SJCRH30 (cell line): ENCODE measurements at places on chromosomes 1 and 21. TPM values are rescaled to one million over a fixed set of nuclear protein-coding genes. Genes with fewer than 3 reads are reported as not detected.

GRCh38 chr1:199083680-199084079 lies 444.8 kb downstream of the PTPRC start:
- no peaks in the 10 kb centered on the region for H3K27me3 ChIP-seq
- DNase-seq, result peak; percentile 8
- no peak overlapping the region for H3K4me3 ChIP-seq
- H3K4me1 ChIP-seq, result peaks cover 14% of the 10 kb centered on the region
- H3K27ac ChIP-seq, result peak overlapping the region; percentile 20; the same call in 1 of the 2 replicates

- H3K27ac ChIP-seq, result no peak overlapping the region
- H3K27me3 ChIP-seq, result no peaks in the 10 kb centered on the region
Measured at GRCh38 chr1:155071701-155072100, 6.9 kb upstream of the EFNA3 start.

GRCh38 chr1:239288820-239289554 lies 97.4 kb upstream of the CHRM3 start:
- no peaks in the 10 kb centered on the region for H3K36me3 ChIP-seq
- no peaks in the 10 kb centered on the region for H3K27me3 ChIP-seq
- no peak overlapping the region for H3K4me3 ChIP-seq
- no peak overlapping the region for H3K27ac ChIP-seq

DNA sequence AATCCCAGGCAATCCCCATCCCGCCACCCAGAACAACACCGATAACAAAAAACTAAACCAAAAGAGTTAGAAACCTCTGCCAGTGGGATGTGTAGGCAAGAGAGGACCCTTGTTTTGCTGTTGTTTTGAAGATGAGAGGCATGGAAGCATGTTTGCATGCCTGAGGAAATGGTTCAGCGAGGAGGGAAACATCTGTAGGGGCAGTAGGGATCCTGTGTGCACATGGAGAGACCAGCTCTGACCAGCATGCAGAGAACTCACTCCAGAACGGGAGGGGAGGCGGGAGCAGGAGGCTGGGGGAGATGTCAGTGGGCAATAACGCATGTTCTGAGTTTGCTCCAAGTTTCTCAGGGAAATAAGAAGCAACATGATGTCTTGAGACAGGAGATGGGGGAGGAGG lies 5.3 kb downstream of the CLDN14 start:
- H3K4me1 ChIP-seq, result peaks cover 12% of the 10 kb centered on the region
- H3K27me3 ChIP-seq, result no peaks in the 10 kb centered on the region
- no peak overlapping the region for H3K27ac ChIP-seq

GRCh38 chr1:52355436-52355835 lies 10.6 kb downstream of the CC2D1B start:
- no peak overlapping the region for H3K4me3 ChIP-seq
- H3K27ac ChIP-seq, result no peak overlapping the region
- H3K27me3 ChIP-seq, result no peaks in the 10 kb centered on the region
- H3K4me1 ChIP-seq, result no peaks in the 10 kb centered on the region

DNA sequence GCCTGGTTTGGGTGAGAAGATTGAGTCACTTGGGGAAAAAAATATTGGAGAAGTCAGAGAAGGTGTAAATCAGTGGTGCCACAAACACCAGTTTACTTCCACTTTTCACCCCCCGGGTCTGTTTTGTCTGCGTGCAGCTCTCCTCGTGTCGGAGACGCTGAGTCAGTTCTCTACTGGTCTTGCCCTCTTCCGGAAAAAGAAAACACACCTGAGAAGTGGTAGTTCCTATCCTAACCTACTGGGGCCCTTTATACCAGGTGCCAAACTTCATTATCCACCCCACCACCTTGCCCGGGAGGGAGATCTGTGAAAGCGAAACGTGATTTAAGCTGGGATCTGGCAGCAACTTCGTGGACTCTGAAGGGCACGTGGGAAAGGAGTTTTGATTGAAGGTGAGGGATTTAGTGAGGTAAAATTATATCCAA lies 855 bp upstream of the IVNS1ABP start:
- H3K4me3 ChIP-seq, result peak overlapping the region; percentile 84
- no peaks in the 10 kb centered on the region for H3K27me3 ChIP-seq
- H3K36me3 ChIP-seq, result peaks cover 4% of the 10 kb centered on the region; the same call in 1 of the 2 replicates

DNA sequence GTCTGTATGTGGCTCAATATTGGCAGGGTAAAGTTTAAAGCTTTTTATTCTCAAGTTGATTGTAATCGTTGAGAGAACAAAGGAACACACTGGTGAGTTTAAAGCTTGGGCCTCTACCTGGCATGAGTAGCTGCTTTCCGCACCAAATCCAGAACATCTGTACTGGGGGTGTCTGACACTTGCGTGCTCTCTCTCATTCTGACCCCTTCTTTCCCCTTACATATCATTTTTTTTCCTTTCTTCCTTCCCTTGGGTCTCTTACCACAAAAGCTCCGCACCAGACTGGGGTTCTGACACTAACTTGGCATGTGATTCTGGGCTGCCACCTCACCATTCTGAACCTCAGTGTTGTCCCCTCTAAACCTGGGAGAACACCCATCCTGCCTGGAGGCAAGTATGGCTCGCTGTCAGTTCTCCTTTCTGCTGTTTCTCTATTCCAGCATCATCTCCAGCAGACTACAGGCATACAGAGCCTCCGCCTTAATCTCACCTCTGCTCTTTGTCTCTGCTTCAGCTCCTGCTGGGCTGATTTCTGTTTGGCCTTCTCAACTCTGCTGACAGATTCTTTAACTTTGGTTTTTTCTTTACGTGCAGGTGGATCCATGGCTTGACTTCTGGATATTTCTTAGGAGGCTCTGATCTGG lies 859 bp upstream of the ERMAP start:
- DNase-seq, result peak; percentile 30
- H3K4me1 ChIP-seq, result peaks cover 14% of the 10 kb centered on the region
- no peaks in the 10 kb centered on the region for H3K27me3 ChIP-seq
- H3K27ac ChIP-seq, result peak overlapping the region; percentile 96

- peaks cover 9% of the 10 kb centered on the region; the same call in 1 of the 2 replicates for H3K27me3 ChIP-seq
- H3K27ac ChIP-seq, result no peak overlapping the region
- no peak overlapping the region for H3K4me3 ChIP-seq
Measured at GRCh38 chr1:24047110-24047477, 64.8 kb downstream of the MYOM3 start.

- H3K36me3 ChIP-seq, result peaks cover 8% of the 10 kb centered on the region
- H3K4me3 ChIP-seq, result no peak overlapping the region
- no peak overlapping the region for H3K27ac ChIP-seq
- DNase-seq, result no peak
- H3K4me1 ChIP-seq, result no peaks in the 10 kb centered on the region
- no peaks in the 10 kb centered on the region for H3K27me3 ChIP-seq
Measured at GRCh38 chr1:113895961-113896360, 8.6 kb upstream of the BCL2L15 start.

Gene DOP1B
- total RNA-seq, result 8.2 and 13.0 TPM in 2 replicates

Gene AMY1A
- not detected in 2 replicates for total RNA-seq

Gene NUF2
- total RNA-seq, result 56.8 and 75.6 TPM in 2 replicates

Gene PAPPA2
- 0.04 and 0.05 TPM in 2 replicates for total RNA-seq

Gene IFI16
- 55.5 and 63.8 TPM in 2 replicates for total RNA-seq

Gene FCRL2
- total RNA-seq, result not detected in 2 replicates

Gene IGFN1
- total RNA-seq, result not detected in 2 replicates

Gene ADORA3
- total RNA-seq, result 0.10 TPM in 1 of 2 replicates, not detected in the other

Gene PDZK1
- total RNA-seq, result 1.6 and 2.8 TPM in 2 replicates

Gene TLCD4
- 45.9 and 46.5 TPM in 2 replicates for total RNA-seq

Gene TSPAN2
- 0.02 TPM in 1 of 2 replicates, not detected in the other for total RNA-seq

Gene SARS1
- total RNA-seq, result 105 and 107 TPM in 2 replicates
